Hematopoietic multipotent progenitor cell treated with erythropoietin and hydrocortisone succinate and interleukin-3 and kit ligand, for 17 days (in vitro differentiated cells): ENCODE measurements at places on chromosomes 3 and 15.

GRCh38 chr3:11565932-11566331, 77.8 kb downstream of the VGLL4 start:
- DNase-seq, result no peak

GRCh38 chr3:46200211-46200610, 7.9 kb downstream of the CCR1 start:
- DNase-seq, result no peak

DNA sequence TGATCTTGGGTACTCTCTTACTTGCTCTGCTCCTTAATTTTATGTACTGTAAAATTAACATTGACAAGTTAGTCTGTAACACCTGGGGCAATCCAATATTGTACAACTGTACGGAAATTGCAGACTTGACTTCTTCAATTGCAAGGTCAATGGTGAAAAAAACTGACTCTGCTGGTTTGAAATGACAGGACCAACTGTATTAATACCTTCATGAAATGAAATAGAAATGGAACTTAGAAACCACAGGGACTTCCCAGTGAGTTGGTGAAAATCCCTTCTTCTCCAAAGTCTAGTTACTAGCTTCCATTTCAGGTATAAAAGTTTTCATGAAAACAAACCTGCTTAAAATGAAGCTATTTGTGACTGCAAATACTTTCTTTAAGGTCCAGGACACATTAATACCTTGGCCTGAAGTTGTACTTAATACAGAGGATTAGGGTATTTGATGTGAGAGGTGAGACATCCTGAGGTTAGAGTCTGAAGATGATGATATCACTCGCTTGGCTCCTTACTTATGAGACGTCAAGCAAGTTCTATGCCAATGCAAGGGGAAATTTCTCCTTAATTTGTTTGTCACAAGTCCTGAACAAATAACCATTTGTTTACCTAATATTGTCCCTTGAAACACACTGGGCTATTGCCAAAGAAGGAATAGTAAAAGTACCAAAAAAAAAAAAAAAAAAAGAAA, 226.2 kb upstream of the TP63 start:
- no peak for DNase-seq

DNA sequence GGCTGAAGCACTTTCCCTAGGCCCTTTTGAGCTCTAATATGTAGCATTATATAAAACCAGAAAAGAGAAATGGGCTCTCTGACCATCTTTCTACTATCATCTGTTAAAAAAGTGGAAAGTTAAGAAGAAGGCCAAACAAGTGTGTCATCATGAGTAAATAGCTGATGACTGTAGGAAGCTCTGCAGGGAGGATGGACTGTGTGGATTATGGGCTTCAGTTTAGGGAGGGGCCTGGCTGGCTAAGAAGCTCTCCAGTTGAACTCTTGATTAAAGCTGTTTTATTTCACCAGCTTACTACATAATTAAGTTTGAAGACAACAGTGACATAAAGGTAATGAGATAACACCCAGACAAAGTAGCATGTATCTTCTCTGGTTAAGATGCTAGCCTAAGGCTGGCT, 30.6 kb downstream of the INTS14 start:
- DNase-seq, result no peak

GRCh38 chr3:55902221-55902900, 415.3 kb upstream of the WNT5A start:
- no peak for DNase-seq

DNA sequence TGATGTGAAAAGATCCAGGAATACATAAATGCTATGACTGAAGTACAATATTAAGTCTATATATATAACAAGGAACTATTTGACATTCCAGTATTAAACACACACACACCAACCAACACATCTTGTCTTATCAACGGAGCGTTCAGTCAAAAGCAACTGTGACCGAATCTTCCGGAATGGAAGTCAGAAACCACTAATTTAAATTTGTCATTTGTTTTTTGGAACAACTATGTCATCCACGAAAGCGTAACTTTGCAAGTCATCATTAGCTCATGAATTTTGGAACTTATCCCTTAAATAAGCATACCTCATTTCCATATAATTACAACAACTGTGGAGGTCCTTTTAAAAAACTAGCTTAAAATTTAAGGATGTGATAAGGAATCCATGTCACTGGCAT, 5.0 kb downstream of the ZNF385D start:
- DNase-seq, result no peak

DNA sequence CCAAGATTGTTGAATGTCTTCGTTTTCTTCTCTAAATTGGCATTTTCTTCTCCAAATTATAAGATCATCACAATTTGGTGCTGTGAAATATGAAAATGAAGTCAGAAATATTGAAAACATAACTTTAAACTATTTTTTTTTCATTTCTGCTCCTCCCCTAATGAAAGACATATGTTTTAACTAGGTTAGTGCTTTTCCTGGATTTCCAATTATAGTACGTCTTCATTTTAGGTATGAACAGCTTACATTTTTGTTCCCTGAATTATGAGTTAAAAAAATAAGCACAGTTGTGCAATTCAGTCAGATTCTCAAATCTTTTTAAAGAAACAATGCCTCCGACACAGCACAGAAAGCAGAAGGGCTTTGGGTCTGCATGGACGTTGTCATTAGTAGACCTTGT, 83.5 kb upstream of the CFAP20DC start:
- no peak for DNase-seq

DNA sequence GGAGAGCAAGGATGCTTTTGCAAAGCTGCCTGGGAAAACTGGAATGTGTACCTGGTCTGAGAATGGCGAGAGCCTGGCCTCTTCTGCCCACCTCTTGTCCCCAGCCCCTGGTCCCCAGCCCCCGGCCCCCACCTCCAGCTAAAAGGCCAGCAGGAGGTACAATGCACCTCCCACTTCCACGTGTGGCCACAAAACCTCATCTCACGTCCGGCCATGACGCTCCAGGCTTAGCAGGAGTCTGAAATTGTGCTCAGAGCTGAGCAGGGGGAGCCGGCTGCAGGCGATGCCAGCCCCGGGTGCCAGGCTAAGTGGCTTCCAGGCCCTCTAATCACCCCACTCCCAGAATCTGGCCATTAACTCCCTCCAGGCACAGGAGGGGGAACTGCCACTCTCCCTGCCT, 83.1 kb upstream of the PRR20G start:
- no peak for DNase-seq

DNA sequence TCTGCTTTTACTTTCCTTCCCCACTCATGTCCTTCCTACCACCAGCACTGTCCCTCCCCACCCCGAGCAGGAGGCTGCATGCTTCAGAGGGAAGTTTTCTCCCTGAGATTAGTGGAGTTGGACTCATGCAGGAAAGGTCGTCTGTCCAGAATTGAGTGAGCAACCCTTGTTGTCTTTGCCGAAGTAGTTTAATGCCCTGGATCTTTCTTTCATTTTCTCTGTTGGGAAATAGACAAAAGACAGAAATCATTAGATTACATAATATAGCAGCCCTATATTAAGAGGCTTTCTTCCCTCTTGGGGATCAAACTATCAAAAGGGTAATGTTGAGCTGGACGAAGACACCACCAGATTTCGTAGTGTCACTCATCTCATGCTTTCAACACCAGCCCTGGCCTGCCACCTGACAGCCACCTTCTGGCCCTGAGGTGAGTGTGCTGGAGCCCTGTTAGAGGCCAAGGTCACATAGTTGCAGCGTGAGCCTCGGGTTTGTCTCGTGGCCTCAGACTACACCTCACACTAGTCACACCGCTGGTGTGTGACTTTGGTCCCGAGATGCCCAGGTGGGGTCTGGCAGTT, 231.0 kb downstream of the ITPR1 start:
- DNase-seq, result no peak

DNA sequence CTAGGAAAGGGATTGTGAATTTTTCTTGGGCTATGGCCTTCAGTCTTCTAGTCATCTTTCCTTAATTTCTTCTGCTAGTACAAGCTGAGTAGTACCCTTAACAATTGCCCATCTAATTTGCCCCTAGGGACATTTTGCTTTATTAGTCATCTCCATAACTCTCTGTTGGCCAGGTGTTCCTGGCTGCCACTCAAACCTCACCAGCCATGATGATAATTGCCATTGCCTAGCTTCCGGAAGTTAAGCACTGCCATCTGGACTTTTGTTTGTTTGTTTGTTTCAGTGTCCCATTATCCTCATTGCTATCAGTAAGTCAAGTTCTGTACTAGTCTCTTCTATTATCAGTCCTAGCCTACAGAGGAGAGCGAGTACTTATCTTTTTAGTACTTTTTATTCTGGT, 36.6 kb upstream of the UBL7 start:
- no peak for DNase-seq

- DNase-seq, result no peak
Observed at GRCh38 chr15:44447772-44448376, 20.4 kb downstream of the CTDSPL2 start.

DNA sequence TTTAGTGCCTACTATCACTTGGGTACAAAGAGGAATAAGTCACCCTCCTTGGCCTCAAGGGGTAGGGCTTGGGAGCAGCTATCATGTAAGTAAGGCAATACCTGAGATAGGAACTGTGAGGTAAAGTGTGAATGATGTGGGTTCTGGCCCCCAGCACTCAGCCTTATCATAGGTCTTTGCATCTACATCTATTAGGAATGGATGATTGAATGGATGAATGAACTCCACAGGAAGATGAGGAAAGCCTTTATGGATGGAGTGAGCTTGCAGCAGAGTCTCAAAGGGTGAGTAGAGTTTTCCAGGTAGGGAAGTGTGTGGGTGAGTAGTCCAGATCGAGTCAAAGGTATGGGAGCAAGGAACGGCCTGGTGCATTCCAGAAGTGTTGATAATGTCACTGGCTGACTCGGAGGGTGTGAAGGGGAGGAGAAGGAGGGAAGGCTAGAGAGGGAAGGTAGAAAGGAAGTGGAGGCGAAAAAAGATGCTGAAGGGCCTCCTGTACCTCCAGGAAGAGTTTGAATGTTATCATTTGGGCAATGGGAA, 13.1 kb upstream of the ABHD2 start:
- no peak for DNase-seq

DNA sequence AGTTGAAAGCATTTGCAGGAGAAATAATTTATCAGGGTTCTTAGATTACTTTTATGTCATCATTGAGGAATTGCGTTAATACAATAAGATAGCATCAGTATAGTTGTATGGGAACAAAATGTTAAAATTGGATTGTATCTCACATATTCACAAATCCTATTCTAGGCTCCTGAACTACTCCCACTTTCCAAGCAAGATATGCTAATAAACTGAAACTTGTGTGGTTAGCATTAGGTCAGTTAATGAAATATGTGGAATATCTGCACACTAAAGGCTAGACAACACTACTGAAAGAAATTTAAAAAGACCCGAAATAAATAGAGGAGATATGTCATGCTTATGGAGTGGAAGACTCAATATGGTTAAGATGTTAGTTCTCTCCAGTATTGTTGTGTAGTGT, 272.7 kb downstream of the DOCK3 start:
- DNase-seq, result no peak

GRCh38 chr15:25684521-25685431, 178.4 kb downstream of the ATP10A start:
- DNase-seq, result no peak

GRCh38 chr3:157632075-157632474, 128.9 kb upstream of the VEPH1 start:
- DNase-seq, result no peak

- no peak for DNase-seq
Observed at GRCh38 chr15:62823561-62823960, 219.0 kb upstream of the TPM1 start.

DNA sequence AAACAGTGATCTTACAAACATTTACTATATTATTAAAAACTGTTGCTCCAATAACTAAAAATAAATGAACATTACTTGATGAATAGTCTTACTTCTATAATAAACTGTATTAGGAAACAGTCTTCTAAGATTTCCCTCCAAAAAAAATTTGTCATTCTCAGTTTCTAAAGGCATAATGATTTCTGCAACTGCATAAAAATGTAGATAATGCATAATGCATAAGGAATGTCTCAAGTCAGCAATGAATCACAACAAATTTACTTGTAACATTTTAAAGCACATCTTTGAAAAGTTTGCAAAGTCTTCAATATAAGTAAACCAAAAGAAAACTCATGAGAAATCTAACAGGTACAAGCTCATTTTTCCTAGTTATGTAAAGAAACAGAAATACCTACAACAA, 113.5 kb downstream of the VPS13C start:
- DNase-seq, result no peak

GRCh38 chr3:111662907-111663306, 67.8 kb upstream of the ZBED2 start:
- no peak for DNase-seq

- no peak for DNase-seq
Observed at GRCh38 chr15:79073336-79073735, 17.2 kb downstream of the RASGRF1 start.

DNA sequence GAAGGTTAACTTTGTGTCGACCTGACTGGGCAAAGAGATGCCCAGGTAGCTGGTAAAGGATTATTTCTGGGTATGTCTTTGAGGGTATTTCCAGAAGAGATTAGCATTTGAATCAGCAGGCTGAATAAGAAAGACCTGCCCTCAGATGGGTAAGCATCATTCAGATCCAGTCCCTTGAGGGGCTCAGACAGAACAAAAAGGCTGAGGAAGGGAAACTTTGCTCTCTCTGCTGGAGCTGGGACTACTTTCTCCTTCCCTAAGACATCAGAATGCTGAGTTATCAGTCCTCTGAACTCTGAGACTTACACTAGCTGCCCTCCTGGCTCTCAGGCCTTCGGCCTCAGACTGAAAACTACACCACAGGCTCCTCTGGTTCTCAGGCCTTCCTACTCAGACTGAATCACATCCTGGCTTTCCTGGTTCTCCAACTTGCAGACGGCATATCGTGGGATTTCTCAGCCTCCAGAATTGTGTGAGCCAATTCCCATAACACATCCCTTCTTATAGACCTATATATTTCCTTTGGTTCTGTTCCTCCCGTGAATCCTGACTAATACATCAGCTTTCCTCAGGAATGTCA, 982.9 kb downstream of the TUSC7 start:
- DNase-seq, result no peak

DNA sequence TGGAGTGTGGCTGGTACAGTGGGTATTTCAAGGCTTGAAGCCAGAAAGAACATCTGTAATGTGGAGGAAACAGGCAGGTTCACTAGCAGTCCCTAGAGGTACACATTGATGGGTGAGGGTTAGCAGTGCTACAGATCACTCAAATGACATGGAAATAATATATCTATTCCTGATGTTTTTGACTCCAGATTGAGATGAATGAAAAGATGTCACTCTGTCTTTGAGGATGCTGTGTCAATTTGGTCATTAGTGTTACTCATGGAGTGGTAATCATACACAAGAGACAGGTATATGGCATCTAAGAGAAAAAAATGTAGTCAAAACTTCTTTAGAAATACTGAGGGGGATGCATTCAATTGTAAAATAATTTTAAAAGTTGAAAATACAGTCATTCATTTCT, 135.1 kb downstream of the ZIC1 start:
- no peak for DNase-seq

DNA sequence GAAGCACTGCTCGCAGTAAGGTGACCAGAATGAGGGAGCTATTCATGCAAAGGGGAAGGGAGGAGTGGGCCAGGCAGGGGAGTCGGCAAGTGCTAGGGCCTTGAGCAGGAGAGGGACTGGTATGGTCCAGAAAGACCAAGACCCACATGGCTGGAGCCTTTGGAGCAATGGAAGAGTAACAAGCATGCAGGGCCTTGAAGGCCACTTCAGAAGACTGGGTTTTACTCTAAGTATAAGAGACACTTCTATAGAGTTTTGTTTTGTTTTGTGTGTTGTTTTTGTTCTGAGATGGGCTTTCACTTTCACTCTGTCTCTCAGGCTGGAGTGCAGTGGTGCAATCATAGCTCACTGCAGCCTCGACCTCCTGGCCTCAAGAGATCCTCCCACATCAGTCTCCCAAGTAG, 42.0 kb downstream of the BFSP2 start:
- DNase-seq, result no peak

- DNase-seq, result no peak
Observed at GRCh38 chr15:79244876-79245275, 37.6 kb upstream of the ANKRD34C start.
